ENCODE measurements at places on chromosomes 12 and 14. TPM values are rescaled to one million over a fixed set of nuclear protein-coding genes. Genes with fewer than 3 reads are reported as not detected.
A peak's percentile ranks its signal among the peaks of the same experiment; 100 is the strongest.

DNA sequence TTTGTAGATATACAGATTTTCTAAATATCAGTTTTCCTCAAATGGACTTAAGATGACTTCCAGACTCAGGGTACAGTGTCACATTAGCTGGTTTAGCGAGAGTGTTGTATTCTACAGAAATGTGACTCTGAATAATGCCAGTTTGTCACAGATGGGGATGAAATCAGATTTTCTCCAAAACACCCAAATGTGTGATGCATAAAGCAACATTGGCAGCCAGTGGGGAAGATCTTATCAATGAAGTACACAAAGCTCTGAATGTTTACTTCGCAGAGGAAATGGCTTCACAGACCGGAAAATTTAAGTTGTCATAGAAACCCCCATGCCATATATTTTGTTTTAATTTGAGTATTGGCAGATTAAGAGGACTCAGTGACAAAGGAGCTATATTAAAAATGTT, 29.9 kb downstream of the ANO4 start:
- no peak for DNase-seq

DNA sequence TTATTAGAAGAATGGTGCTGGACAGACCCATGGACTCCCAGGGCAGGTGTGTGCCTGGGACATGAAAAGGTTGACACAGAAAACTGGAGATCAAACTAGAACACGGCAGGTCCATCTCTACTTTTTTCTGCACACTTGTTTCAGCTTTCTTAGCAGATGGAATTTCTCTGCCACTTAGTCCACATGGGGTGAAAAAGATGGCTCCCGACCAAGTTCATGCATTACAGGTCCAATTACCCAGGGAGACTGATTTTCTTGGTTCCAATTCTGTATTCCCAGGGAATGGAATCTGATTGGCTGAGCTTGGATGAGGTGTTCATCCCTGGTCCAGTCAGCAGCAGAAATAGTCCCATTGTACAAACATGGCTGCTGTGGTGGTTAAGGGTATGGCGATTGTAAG, 238.9 kb upstream of the SRRM4 start:
- DNase-seq: no peak

Gene SMIM41
- total RNA-seq: 0.98 TPM

Gene SALL2
- total RNA-seq: 5.3 TPM

DNA sequence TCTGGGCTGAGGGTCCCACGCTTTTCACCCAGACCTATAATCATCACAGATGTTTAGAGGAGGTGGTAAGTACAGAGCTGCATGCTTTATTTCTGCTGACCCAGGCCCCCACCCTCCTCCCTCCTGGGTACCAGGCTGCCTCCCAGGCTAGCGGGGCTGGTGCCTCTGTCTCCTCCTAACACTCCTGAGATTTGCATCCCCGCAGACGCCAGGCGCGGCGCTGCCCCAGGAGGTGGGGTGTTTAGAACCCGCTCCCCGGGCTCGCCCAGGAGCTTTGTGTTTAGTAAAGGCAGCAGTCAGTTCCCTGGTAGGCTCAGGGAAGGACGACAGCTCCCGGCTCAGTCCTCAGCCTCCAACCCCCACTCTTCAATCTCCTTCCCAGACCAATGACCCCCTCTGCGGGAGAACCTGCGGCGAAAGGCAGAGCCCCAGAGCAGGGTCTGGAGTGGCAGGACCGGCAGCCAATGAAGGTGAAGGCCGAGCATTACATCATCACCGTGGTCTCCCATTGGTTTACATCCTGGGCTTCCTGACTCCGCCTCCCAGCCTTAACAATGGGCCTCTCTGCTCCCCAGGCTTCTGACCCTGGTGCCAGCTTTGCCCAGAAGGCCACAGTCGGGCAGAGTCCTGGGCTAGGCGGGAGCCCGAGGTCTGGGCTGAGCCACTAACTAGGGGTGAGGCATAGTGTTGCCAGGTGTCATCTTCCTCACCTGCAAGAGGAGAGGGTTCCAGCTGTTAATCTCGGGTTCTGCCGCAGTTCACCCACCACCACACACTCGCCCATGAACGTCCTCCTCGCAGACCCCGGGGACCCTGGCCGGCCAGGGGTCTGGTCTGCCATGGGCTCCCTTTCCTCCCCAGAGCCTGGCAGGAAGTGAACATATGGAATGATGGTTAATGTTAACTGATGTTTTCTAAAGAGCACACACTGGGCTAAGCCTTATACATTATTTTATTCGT, 57.5 kb downstream of the CALM1 start:
- peak; percentile 73 for DNase-seq

- DNase-seq: no peak
Measured at GRCh38 chr12:81541121-81541520, 218.0 kb downstream of the PPFIA2 start.

GRCh38 chr12:8687846-8688601, 9.8 kb upstream of the RIMKLB start:
- DNase-seq: peak; percentile 95

DNA sequence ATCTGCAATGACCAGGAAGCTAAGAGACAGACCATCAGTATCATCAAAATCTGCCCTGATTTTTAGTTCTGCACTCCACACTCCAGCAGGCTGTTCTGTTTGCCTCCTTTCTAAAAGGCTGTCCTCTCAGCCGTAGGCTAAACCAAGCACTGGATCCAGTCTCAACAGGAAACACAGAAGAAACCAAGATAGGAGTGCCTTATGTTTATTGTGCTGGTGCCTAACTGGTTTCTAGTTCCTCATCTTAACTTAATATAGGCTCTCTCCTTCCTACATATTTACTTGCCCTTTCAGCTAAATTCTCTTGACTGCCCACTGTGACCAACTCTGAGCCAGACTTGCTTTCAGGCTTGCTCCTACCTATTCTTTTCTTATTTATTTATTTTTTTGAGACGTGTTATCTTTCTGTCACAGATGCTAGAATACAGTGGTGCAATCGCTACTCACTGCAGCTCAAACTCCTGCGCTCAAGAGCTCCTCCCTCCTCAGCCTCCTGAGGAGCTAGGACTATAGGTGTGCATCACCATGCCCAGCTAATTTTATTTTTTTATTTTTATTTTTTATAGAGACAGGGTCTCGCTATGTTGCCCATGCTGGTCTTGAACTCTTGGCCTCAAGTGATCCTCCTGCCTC, 30.8 kb downstream of the GALNT4 start:
- DNase-seq: no peak

GRCh38 chr12:12745576-12746211, 28.5 kb downstream of the CDKN1B start:
- no peak for DNase-seq

GRCh38 chr14:89186856-89187376, 230.1 kb downstream of the FOXN3 start:
- DNase-seq: no peak

- DNase-seq: peak; percentile 5
Measured at GRCh38 chr12:9867531-9867930, 1.6 kb downstream of the CLEC2B start.

DNA sequence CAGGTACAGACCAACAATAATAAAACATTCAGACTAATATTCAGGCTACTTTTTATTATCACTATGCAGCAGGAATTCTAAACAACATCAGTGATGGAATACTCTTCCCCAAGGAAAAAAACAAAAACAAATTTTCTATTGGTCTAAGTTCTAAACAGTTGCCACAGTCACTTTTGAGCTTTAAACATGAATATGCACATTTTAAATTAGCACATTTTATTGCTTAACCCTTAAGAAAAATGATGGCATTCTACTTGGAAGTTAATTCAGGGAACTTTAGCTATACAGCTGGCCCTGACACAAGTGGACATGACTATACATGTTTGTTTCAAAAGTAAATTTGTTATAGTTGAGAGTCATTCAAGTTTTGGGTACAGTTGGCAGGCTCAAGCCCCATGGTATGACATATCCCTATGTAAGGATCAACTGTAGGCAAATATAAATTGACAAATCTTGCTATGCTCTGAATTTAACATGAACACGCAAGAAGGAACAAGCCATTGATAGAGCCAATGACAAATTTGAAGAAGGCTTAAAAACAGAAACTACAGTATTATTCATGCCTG, 224.3 kb upstream of the AMIGO2 start:
- no peak for DNase-seq

DNA sequence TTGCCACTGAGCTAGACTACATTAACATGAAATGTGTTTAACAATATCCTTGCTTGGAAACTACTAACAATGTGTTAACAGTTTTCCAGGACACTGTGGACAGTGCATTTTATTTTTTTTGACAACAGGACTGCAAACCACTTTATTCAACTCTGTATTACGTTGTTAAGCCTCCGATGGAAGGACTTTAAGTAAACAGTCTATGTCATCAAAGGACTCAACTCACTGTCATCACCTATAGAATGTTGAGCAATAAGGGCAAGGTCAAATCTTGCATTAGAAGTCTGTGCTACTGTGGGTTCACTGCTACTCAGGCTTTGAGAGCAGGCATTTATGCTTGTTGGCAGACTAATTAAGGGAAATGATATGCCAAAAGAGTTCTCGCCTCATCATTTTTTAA, 483.7 kb downstream of the FLRT2 start:
- no peak for DNase-seq

Gene IAPP
- not detected for total RNA-seq

- DNase-seq: peak; percentile 78
Measured at GRCh38 chr12:48810903-48811431, 7.3 kb upstream of the CACNB3 start.

Gene SLC10A1
- not detected for total RNA-seq

GRCh38 chr14:70707138-70708038, 65.7 kb downstream of the TTC9 start:
- peak; percentile 24 for DNase-seq

DNA sequence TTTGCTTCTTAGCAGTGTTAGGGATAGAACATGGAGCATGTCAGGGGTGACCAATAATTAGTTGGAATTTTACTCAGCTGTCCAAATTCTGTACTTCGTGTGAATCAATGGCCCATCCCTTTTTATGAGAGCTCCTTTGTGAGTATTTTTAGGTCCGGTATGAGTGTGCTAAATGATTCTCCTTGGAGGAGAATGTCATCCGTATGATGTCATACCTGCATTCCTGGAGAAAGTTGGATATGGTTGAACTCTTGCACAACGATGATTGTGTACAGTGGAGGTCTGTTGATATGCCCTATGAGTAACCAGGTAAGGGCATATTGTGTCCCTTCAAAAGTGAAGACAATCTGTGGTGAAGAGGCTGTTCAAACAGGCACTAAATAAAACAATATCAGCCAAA, 400.8 kb downstream of the GXYLT1 start:
- no peak for DNase-seq

DNA sequence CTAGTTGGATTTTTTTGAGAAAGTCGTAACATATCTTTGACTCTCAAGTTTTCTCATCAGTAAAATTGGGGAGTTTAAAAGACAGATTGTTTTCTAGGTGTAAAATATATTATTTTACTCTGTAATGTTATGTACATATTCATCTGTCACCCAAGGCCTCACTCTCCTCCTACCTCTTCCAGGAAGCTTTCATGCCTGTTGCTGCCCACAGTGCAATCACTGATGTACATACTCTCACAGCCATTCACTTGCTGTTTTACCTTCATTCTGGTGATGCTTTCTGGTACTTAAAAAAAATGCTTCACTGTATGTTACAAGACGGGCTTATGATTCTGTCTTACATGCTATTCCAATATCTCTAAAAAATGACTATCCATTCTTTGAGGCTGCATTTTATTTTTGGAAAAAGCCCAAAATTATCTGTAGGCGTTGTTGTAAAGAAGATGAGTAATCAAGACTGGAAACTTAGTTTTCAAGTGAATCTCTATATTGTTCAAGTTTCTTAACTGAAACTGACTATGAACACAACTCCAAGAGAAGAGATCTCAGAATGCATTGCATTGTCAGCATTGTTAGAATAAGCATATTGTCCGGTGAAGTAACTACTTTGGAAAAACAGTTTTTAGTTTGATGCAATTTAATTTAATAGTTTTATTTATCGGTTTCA, 82.5 kb downstream of the LMO3 start:
- DNase-seq: peak; percentile 22

Gene SMCO2
- not detected for total RNA-seq

GRCh38 chr14:88359500-88359899, 26.0 kb upstream of the SPATA7 start:
- no peak for DNase-seq

GRCh38 chr14:24422261-24422660, 7.2 kb downstream of the CBLN3 start:
- no peak for DNase-seq

Gene GOLGA5
- 35.4 TPM for total RNA-seq

DNA sequence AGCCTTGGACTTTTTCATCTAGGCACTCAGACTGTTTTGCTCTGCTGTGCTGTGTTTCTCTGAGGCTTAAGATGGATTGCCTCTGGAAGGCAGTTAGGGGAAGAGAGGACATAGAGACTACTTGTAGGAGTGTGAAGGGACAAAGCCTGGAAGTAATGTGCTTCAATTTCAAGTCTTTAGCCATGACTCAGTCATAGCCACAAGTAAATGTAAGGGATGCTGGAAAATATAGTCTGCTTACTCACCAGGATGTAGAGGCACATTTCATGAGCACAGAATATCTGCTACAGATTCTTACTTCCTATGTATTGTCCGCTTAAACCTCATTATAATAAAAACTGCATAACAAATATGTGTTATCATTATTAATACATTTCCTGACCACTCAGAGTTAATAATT, 794.3 kb upstream of the NOVA1 start:
- DNase-seq: no peak

GRCh38 chr12:12719496-12719895, 2.3 kb downstream of the CDKN1B start:
- DNase-seq: peak; percentile 35
